Activated naive CD4-positive, alpha-beta T cell (primary cell): ENCODE measurements at places on chromosomes 6 and 20.

- DNase-seq, result no peak
Observed at GRCh38 chr6:157615420-157615769, 207.7 kb upstream of the SNX9 start.

GRCh38 chr20:54165803-54166202 lies 8.0 kb downstream of the CYP24A1 start:
- DNase-seq, result no peak

DNA sequence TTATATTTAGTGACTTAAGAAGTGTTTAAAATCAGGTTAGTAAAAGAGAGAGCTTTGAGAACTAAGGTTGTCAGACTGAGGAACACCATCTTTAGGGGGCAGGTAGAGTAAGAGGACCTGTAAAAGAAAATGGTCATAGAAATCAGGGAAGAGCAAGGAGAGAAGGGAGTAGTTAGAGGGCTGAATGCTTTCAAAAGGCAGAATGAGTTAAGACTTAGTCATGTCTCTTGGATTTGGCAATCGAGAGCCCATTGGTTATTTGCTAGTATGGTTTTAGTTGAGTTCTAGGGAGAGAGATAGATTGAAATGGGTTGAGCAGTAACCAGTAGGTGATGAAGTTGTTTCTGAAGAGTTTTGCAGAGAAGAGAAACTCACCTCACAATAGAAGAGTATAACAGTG lies 51.1 kb downstream of the RALGAPB start:
- DNase-seq, result no peak

- DNase-seq, result no peak
Observed at GRCh38 chr6:93749930-93750329, 330.6 kb upstream of the EPHA7 start.

DNA sequence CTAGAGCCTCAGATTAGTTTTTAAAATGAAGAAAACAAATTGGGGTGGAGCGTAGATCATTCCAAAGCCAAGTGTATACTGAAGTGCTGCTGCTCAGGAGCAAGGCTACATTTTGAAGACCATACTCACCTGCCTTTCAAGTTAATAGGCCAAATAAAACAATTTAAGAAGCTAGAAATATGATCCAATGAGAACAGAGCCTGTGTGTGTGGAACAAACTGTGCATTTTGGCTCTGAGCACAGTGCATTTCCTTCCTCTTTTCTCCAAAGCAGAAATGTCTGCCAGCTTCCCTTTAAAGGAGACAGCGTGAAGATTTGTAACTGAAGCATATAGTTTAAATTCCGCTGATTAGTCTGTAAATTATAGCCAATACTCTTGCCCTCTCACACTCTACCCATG lies 3.2 kb upstream of the IFNGR1 start:
- no peak for DNase-seq

GRCh38 chr20:51354191-51354768 lies 188.2 kb downstream of the NFATC2 start:
- DNase-seq, result no peak
